ENCODE measurements at places on chromosomes 2 and 18.
A peak's percentile ranks its signal among the peaks of the same experiment; 100 is the strongest.

GRCh38 chr18:69998523-69998987, 50.9 kb upstream of the CD226 start:
- no peak for DNase-seq

DNA sequence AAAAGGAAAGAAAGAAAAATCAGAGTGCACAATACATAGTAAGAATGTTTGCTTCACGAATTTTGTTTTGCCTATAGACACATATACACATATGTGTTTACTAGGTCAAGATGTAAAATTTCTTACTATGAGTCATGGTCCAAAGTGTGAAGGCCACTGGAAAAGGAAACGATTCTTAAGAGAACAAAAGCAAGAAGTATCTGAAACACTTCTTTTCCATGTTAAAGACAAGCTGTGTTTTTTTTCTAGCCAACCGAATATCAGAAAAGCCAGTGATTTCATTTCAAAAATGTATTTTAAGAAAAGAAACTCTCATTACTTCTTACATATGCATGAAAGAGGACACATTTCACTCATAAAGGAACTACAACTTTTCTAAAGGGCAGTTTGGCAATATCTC, 24.9 kb downstream of the PECR start:
- no peak for DNase-seq

DNA sequence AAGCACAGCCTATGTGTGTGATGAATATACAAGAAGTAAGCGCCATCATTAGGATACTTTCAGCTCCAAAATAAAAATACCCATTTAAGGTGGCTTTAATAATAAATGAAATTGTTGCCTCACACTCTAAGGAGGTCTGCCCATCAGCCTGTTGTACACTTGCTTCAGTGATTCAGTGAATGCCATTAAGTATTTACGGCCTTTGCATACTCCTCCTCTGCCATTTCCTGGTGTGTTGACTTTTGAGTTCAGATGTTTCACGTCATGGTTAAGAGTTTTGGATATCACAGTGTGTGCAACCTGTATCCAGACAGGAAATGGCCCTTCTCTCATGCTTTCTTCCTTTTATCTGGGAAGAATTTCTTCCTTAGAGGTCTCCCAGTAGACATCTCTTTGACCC, 38.6 kb upstream of the SNORC start:
- no peak for DNase-seq

GRCh38 chr2:198700319-198700718, 757.4 kb downstream of the SATB2 start:
- DNase-seq, result no peak

- peak; percentile 60 for DNase-seq
Observed at GRCh38 chr2:238136820-238137537, 1.5 kb upstream of the KLHL30 start.

DNA sequence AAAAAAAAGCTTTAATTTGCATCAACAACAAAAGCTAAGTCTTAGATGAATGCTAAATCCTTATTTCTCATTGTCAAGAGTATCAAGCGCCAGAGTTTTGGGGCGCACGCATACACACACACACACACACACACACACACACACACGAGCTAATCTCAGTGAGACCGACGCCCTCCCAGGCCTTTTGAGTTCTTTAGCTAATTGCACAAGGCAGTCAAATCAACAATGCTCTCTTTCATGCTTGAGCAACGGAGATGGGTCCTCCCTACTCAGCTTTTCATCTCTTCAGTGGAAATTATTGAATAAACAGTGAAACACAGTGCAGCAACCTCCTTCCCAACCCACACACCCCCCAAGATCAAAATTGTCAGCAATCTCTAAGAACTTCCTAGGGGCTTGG, 19.2 kb downstream of the GKN1 start:
- DNase-seq, result no peak

DNA sequence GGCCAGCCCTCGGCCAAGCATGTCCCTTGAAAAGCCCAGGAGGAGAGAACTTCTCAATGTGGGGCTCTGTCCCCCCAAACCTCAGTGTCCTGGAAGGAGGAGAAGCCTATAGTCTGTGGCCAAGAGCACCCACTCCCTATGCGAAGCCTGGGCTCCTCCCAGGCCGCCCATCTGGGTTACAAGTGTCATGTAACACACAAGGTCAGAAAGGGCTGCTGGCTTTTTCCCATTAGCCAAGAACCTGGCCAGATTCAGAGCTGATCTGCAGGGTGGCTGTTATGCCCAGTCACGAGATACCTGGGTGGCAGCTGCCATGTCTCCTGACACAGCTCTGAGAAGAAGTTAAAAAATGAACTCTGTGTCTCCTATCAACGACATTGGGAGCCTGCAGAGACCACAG, 170.7 kb downstream of the TNS1 start:
- no peak for DNase-seq

DNA sequence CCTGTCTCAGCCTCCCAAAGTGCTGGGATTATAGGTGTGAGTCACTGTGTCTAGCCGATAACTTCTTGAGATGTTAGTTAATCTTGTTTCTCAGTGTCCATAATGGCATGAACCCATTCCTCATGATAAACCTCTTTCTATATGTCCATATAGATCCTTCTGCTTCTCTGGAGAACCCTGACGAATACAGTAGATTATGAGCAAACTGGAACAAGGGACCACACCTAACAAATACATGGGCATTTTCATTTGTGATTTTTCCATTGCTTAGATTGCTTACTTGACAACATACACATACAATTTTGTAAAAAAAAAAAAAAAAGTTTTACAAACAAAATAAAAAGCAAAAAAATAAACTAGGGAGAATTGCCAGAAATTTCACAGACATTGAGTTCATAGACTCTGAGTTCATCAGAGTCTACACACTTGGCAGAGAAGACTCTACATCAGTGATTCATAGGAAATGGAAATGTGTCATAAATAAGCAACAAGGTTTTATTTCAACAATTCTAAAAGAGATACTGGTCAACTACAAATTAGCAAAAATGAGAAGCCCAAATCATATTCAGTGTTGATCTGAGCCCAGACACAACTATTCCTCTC, 96.7 kb downstream of the GALR1 start:
- no peak for DNase-seq

DNA sequence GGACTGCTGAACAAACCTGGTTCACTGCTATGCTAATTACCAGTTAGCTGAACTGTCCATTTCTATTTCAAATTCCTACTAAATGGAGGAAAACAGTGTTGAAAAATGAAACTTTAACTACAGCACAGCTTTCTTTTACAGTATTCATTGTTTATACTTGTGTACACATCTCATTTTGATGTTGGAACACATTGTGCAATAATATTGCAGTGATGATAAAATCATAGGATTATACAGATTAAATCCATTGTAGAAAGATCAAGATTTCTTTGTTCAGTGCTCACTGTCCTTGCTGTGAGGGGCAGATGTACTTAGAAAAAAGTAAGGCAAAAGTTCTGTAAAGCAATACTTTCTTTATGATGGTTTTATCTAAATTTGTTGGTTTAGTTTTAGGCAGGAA, 1055.1 kb downstream of the LRP1B start:
- DNase-seq, result no peak

GRCh38 chr18:12770469-12771219, 67.8 kb downstream of the PSMG2 start:
- no peak for DNase-seq

- DNase-seq, result no peak
Observed at GRCh38 chr2:12754643-12755042, 37.9 kb downstream of the TRIB2 start.

DNA sequence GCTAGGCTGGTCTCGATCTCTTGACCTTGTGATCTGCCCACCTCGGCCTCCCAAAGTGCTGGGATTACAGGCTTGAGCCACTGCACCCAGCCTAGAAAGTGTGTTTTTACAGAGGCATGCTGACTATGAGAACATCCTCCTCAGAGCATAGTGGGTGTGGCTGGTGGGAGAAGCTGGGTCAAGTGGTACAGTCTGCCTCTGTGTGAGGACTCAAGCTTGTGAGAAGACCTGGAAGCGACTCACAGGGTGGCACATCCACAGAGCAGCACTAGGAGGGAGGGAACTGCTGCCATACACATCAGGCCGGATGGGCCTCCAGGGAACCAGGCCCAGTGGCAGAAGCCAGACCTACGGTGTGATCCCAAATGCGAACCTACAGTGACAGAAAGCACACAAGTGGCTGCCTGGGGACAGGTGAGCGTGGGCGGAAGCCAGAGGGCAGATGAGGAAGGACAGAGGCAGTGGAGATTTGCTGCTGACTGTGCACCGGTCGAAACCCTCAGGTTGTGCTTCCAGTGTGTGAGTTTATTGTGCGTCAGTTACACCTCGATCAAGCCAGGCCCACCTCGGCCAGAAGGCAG, 8.9 kb downstream of the ARHGEF4 start:
- DNase-seq, result peak; percentile 7

- DNase-seq, result no peak
Observed at GRCh38 chr2:82728090-82728489, 1731.0 kb downstream of the SUCLG1 start.

GRCh38 chr18:32259553-32259952, 69.7 kb downstream of the MEP1B start:
- no peak for DNase-seq

GRCh38 chr18:51519571-51519970, 322.1 kb upstream of the MEX3C start:
- DNase-seq, result no peak

DNA sequence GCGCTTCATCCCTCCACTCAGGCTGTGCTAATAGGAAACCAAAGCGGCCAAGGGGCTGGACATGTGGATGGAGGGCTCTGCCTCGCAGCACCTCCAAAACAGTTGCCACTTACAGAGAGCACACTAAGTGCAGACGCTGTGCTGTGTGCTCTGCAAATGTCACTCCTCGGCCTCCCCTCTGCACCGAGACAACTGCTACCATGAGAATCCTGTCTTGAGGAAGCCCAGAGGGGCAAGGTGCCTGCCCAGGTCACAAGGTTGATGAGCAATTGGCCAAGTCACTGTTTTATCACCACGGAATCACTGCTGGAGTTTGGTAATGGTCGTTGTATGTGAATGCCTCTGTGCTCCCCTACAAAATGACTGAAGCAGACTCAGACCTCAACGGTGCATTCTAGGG, 132.2 kb downstream of the SEPTIN10 start:
- no peak for DNase-seq

DNA sequence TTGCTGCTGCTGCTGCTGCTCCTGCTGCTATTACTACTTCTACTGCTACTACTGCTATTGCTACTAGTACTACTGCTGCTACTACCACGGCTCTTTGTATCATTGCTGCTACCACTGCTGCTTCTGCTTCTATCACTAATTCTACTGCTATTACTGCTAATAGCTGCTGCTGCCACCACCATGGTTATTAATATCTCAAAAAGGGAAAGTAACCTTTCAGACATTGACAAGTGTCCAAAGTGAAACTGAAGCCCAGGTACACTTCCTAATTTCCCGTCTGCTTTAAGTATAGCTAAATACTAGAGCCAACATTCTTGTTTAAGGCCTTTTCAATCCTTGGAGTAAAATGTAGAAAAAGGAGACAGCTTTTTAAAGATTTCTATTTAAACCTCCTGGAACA, 45.4 kb upstream of the EHBP1 start:
- no peak for DNase-seq

DNA sequence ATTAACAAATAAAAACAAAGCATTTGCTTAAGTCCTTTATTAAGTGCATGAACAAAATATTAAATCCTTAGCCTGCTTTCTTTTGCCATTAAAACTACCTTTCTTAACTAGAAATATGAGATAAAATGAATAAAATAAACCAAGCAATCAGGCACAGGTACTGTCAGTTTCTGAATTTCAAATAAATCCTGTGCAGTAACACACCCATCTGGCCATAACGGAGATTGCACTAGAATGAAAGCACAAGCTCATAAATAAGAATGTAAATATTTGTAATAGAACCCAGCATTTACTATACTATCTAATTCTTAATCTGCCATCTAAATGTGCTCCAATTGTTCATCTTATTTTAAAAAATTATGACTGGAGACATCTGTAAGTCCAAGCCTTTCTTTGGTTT, 31.9 kb downstream of the PRKRA start:
- DNase-seq, result no peak

All from pancreas (tissue), 10 donors.